Esophagus squamous epithelium (tissue), 5 donors: ENCODE measurements at places on chromosomes 11 and 22. TPM values are rescaled to one million over a fixed set of nuclear protein-coding genes. Genes with fewer than 3 reads are reported as not detected.
A peak's percentile ranks its signal among the peaks of the same experiment; 100 is the strongest.

DNA sequence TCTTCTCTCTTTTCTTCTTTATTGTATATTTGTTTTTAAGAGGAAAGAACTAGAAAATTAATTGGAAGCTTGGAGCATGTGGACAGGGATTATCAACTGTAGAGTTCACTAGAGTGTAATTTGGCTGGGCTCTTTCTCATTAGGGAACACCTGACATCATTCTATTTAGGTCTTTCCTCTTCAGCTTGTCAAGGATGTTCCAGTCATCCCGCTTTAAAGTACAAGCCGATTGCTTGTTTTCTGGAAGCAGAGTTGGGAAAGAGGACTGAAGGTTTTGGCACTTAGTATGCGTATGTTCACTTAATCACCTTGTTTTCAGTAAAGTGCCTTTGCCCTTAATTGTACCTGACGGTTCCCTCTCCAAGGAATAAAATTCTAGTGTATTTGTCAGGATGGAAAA is 111.6 kb downstream of the WNT11 start:
- no peak for DNase-seq
- no peaks in the 10 kb centered on the region for H3K27me3 ChIP-seq
- no peak overlapping the region for H3K27ac ChIP-seq
- no peaks in the 10 kb centered on the region for H3K4me1 ChIP-seq
- no peaks in the 10 kb centered on the region for H3K36me3 ChIP-seq

DNA sequence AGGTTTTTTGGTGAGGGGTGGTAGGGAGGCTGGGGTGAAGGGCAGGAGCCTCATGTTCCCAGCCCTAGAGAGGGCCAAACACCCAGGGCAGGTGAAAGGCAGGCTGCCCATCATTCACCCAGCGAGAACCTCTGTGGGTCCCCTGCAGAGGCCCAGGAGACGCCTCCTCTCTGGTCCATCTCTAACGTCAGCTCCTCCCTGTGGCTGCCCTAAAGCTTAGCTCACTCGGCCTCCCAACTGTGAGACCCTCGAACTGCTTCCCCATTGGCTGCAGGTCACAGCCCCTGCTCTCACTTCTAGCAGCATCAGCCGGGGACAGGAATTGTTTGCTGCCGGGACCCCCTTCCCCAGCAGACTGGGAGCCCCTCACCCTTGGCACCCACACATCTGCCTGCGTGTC is 615 bp upstream of the NFAM1 start:
- H3K4me1 ChIP-seq, result peaks cover 24% of the 10 kb centered on the region
- H3K27ac ChIP-seq, result no peak overlapping the region
- no peaks in the 10 kb centered on the region for H3K27me3 ChIP-seq
- H3K4me3 ChIP-seq, result no peak overlapping the region
- H3K36me3 ChIP-seq, result no peaks in the 10 kb centered on the region

- no peak overlapping the region for H3K4me3 ChIP-seq
- H3K4me1 ChIP-seq, result peaks cover 15% of the 10 kb centered on the region
- H3K27me3 ChIP-seq, result no peaks in the 10 kb centered on the region
- no peaks in the 10 kb centered on the region for H3K36me3 ChIP-seq
- no peak overlapping the region for H3K27ac ChIP-seq
Measured at GRCh38 chr11:134027671-134028070, 41.2 kb upstream of the JAM3 start.

DNA sequence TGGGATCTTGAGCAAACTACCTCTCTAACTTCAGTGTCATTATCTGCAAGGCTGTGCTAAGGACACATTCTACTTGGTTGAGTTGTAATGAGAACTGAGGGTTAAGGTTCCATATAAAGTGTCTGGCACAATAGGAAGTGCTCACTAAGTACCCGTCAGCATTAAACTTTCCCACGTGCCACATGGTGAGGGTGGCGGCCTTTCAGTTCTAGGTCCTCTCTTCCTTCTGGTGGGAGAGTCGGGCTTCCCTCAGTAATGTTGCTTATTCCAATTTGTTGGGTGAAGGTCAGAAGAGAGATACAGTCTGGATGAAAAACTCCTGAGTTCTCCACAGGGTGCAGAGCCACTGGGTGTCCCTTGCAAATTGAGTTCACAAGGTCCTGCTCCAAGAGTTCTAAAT is 4.6 kb upstream of the CD6 start:
- no peaks in the 10 kb centered on the region for H3K36me3 ChIP-seq
- no peaks in the 10 kb centered on the region for H3K27me3 ChIP-seq
- no peak for DNase-seq
- H3K4me1 ChIP-seq, result no peaks in the 10 kb centered on the region

DNA sequence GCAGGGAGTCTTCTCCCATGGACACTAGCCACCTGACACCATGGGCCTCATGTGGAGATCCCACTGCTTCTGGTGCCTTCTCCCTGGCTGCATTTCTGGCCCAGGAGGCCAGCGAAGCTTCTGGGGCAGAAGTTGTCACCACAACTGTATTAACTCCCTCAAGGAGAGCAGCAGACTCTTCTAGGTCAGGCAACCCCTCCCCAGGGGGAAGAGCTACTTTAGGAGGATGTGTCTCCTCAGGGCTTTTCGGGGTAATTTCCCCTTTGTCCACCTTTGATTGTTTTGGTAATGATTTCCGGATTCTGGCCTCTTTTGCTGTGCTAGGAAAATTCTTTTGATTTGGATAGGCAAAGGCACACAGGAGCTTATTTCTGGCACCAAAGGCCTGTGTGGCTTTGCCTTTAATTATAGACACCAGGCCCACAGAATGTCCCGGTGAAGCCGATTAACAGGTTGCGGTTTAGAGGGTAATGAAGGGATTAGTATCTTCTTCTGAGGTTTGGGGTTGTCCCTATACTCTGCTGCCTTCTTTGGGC is 8.9 kb upstream of the UCP2 start:
- H3K27me3 ChIP-seq, result no peaks in the 10 kb centered on the region
- no peaks in the 10 kb centered on the region for H3K4me1 ChIP-seq
- H3K4me3 ChIP-seq, result no peak overlapping the region

DNA sequence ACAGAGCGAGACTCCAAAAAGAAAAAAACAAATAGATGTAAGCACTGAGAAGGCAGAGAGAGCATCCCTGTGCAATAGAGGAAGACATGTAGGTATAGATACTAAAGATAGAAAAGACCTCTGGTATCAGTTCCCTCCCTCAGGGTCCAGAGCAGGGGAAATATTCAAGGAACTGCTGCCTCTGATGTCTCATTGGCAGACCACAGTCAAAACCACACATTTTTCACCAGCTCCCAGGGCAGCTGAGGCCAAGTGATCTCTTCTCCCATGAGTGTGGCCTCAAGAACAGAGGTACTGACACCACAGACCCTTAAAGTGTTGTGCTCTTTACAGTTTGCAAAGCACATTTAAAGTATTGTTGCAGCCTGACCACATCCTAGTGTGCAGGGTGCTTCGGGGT is 288.5 kb downstream of the NTM start:
- H3K4me1 ChIP-seq, result no peaks in the 10 kb centered on the region
- H3K27ac ChIP-seq, result no peak overlapping the region
- H3K27me3 ChIP-seq, result no peaks in the 10 kb centered on the region
- H3K4me3 ChIP-seq, result no peak overlapping the region
- no peak for DNase-seq

- peak overlapping the region; percentile 33 for H3K4me3 ChIP-seq
- no peaks in the 10 kb centered on the region for H3K36me3 ChIP-seq
- peak overlapping the region; percentile 89 for H3K27ac ChIP-seq
- peaks cover 69% of the 10 kb centered on the region for H3K4me1 ChIP-seq
Measured at GRCh38 chr11:1876361-1877063, 15.2 kb downstream of the PRR33 start.

DNA sequence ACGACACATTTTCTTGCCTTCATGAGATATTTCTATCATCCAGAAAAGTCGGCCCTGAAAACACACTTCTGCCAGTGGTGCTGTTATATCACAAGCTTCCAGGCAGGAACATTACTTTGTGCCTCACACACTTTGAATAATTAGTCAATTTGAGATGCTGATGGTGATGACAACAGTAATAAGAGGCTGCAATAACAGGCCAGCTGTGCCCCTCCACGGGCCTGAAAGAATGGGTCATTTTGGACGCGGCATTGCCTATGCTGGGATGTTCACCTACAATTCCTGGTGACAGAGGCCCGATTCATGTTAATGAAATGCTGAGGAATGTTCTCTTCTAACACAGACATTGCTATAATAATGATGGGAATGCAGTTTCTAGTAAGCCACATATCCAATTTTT is 463.8 kb upstream of the KIRREL3 start:
- H3K4me3 ChIP-seq, result no peak overlapping the region
- no peaks in the 10 kb centered on the region for H3K4me1 ChIP-seq
- H3K27me3 ChIP-seq, result no peaks in the 10 kb centered on the region
- H3K27ac ChIP-seq, result no peak overlapping the region

GRCh38 chr11:37951996-37952395 is 1354.0 kb upstream of the RAG2 start:
- no peak overlapping the region for H3K27ac ChIP-seq
- no peak for DNase-seq
- no peaks in the 10 kb centered on the region for H3K4me1 ChIP-seq
- no peak overlapping the region for H3K4me3 ChIP-seq
- no peaks in the 10 kb centered on the region for H3K36me3 ChIP-seq

DNA sequence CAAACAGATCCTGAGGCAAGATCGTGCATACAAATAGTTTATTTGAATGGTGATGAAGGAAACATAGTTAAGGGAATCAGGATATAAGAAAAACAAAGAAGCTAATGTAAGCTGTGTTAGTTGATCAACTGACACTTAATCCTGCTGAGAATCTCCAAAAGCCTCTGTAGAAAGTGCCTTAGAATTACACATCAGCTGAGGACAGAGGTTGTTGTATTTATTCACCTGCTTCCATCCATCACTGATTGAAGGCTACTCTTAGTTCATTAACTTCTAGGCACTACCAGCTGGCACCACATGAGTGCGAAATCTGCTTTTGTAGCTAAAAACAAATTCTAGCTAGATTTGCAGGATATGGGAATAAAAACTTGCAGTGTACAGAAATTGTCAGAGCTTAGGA is 1082.0 kb upstream of the CNTN5 start:
- no peaks in the 10 kb centered on the region for H3K36me3 ChIP-seq
- no peak overlapping the region for H3K27ac ChIP-seq
- DNase-seq, result no peak
- no peaks in the 10 kb centered on the region for H3K4me1 ChIP-seq
- H3K4me3 ChIP-seq, result no peak overlapping the region

GRCh38 chr11:62295504-62295903 is 3.4 kb downstream of the SCGB1D4 start:
- no peak overlapping the region for H3K27ac ChIP-seq
- no peak overlapping the region for H3K4me3 ChIP-seq
- H3K27me3 ChIP-seq, result no peaks in the 10 kb centered on the region

- no peaks in the 10 kb centered on the region for H3K36me3 ChIP-seq
- no peak overlapping the region for H3K4me3 ChIP-seq
Measured at GRCh38 chr22:26079009-26079408, 90.3 kb upstream of the SEZ6L start.

- DNase-seq, result no peak
- no peaks in the 10 kb centered on the region for H3K36me3 ChIP-seq
- peaks cover 3% of the 10 kb centered on the region for H3K4me1 ChIP-seq
- H3K27ac ChIP-seq, result peak overlapping the region; percentile 37
- H3K4me3 ChIP-seq, result no peak overlapping the region
Measured at GRCh38 chr11:86678823-86679222, 6.4 kb upstream of the ME3 start.

DNA sequence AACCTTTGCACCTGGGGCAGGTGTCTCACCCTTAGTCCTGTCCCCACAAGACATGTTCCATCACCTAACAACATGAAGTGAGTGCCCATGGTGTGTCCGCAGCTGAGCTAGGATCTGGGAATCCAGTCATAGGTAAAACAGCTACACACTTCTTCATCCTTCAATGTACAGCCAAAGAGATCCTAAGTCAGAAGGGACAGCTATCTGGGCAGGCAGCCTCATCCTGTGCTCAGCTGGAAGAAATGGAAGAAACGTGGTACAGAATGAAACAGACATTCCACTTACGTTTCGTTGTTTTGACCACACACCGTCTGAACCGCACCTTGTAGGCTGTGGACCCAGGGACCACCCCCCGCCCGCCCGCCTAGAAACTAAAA is 30.8 kb downstream of the PDGFB start:
- no peak for DNase-seq
- no peak overlapping the region for H3K27ac ChIP-seq
- H3K4me3 ChIP-seq, result no peak overlapping the region
- H3K4me1 ChIP-seq, result peaks cover 4% of the 10 kb centered on the region
- no peaks in the 10 kb centered on the region for H3K27me3 ChIP-seq
- no peaks in the 10 kb centered on the region for H3K36me3 ChIP-seq

DNA sequence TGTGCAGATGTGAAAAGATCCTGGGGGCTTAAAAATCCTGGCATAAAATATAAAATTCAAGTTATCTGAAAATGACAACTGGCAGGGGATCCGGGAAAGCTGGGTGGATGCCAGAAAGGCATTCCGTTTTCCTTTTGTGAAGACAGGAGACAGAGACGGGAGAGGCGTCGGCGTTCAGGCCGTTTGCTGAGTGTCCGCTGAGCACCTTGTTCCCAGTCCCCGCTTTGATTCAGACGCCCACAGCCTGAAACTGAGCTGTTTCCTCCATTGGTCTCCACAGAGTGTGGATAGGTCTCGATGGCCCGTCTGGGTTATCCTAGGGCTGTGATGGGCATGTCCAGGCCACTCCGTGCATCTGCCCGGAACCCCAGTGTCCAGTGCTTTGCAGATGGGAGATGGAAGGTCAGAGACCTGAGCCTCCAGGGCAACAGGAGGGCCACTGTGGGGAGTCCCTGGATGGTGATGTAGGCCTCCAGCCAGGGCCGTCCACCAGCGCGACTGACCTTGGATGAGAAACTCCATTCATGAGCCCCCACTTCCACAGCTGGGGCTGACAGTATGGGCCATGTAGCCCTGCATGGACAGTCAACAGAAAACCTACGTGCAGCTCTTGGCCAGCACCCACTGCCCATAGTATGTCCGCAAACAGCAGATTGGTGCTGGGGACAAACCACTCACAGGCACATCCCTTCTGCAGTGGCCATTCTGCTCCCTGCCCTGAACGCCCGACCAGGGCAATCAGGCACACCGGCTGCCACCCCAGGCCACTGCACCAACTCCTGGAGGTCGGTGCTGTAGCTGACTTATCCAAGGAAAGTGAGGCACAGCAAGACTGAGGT is 11.6 kb downstream of the MRGPRF start:
- H3K27ac ChIP-seq, result peak overlapping the region; percentile 93
- H3K4me3 ChIP-seq, result no peak overlapping the region
- peaks cover 62% of the 10 kb centered on the region for H3K4me1 ChIP-seq
- no peaks in the 10 kb centered on the region for H3K27me3 ChIP-seq
- no peak for DNase-seq

- no peak for DNase-seq
- no peaks in the 10 kb centered on the region for H3K27me3 ChIP-seq
- no peak overlapping the region for H3K4me3 ChIP-seq
- H3K27ac ChIP-seq, result no peak overlapping the region
- H3K4me1 ChIP-seq, result peaks cover 5% of the 10 kb centered on the region
Measured at GRCh38 chr22:37601540-37602442, 6.8 kb upstream of the GGA1 start.

DNA sequence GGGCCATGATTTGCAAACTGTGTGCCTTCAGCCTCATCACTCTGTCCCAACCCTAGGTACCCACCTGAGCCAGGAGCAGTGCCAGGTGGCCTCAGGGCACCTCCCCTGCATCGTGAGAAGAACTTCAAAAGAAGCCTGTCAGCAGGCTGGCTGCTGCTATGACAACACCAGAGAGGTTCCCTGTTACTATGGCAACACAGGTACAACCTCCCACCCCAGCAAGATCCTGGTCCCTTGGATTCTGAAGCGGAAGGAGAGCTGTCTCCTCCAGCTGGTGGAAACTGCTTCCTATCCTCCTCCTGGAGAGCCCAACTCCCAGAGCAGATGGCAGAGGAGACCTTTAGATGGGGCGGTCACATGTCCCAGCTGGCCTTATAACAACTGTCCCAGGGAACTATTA is 2.9 kb downstream of the ZP1 start:
- no peak overlapping the region for H3K4me3 ChIP-seq
- no peak for DNase-seq
- no peaks in the 10 kb centered on the region for H3K27me3 ChIP-seq

The PAX6 gene
- 0.38 TPM for total RNA-seq

The PRR5L gene
- 2.3 TPM for total RNA-seq

The SEC14L6 gene
- 0.19 TPM for total RNA-seq

The MYOD1 gene
- not detected for total RNA-seq

The CTSW gene
- 1.8 TPM for total RNA-seq

The LRRC75B gene
- total RNA-seq, result 8.7 TPM

The SAA1 gene
- 2.3 TPM for total RNA-seq

The STK33 gene
- total RNA-seq, result 0.48 TPM
